A172 (cell line): ENCODE measurements at places on chromosomes 3 and 15.
A peak's percentile ranks its signal among the peaks of the same experiment; 100 is the strongest.

DNA sequence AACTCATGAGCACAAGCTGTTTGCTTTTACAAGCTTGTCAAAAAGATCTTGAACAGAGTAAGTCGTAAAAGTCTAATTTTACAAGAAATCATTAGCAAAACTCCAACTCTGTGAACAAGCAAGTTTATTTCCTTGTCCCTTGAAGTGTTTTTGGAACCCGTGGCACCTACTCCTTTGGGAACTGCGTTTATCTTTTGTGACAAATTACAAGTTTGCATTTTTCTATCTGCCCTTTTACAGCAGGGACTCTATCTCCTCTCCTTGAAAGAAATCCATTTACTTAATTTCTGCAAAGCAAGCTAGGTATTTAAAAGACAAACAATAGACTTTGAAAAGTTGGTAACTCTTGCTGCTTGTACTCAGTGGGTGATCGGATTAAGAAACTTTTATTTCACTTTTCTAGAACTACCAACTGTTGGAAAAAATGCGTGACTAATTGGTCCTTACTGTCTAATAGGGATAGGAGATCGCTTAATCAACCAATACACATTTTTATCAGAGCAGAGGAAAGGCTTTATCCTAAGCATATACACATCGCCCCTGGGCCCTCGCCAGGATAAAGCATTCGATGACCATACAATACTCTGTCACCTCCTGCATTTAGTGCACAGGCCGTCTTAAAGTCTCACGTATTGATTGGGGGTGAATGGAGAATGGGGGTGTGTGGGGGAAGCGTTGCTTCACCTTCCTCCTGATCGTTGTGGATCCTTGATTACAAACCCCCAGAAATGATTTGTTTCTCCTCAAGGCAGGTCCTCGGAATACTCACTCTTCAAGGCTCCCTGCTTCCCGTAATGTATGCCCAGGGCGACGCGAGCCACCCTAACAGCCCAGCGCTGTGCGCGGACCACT is 1.7 kb downstream of the PRTG start:
- DNase-seq: no peak

DNA sequence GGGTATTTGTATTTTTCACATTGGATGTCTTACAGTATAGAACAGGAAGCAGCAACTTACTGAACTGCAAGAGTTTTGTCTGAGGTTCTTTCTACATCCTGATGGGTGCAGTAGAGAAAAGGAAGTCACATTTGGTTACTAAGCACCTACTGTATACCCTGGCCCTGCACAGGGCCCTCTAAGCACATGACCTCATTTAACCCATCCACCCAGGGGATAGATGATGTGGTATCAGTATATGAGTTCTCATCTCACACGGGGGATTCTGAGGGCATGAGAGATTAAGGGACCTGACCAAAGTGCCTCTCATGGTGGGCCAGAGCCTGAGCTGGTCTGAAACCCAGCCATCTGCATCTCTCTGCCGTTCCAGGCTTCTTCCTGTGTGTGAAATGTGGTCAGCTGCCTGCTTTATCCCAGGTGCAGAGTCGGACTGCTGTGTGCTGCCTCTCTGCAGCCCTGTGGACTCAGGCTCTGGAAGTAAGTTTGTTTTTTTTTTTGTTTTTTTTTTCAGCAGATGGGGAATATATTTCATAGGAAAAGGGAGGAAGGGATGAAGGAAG is 17.9 kb downstream of the SLC6A11 start:
- no peak for DNase-seq

GRCh38 chr3:103082501-103082900 is 647.7 kb downstream of the ZPLD1 start:
- no peak for DNase-seq

DNA sequence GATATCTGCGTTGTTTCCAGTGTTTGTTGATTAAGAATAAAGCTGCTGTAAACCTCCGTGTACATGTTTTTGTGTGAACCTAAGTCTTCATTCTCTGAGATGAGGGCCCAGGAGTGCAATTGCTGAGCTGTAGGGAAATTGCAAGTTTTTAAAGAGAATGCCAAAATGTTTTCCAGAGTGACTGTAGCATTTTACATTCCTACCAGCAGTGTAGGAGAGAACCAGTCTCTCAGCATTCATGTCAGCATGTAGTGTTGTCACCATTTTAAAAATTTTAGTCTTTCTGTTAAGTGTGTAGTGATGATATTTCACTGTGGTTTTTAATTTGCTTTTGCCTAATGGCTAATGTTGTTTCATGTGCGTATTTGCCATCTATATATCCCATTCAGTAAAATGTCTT is 3.4 kb upstream of the MGLL start:
- no peak for DNase-seq

DNA sequence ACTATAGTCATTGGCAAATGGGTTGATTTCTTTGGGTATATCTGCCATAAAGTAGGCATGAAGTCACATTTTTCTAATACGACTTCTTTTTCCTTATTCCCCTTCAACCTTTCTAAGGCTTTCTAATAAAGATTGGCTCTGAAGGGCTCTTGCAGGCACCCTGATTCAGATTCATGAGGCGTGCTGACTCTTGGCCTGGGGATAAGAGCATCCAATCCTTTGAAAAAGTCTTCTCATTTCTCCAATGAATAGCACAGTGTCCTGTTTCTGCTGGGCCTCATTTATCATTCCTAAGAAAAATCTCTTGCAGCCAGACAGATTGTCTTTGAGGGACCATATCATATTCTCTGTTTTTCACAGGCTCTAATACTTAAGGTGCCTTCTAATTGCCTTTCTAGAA is 32.3 kb upstream of the BNIP2 start:
- DNase-seq: no peak

DNA sequence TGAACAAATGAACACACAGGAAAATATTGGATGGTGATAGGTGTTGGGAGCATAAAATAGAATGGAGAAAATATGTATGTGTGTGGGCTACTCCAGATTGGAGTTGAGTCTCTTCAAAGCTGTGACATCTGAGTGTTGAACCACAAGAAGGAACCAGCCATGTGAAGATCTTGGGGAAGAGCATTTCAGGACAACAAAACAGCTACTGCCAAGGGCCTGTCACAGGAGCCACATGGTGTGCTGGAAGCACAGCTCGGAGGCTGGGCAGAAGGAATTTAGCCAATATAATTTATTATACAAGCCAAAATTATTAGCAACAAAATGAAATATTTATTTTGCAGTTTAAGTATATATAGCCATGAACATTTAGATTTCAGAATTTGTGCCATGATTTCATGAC is 108.3 kb upstream of the FGF7 start:
- DNase-seq: no peak

GRCh38 chr15:89749951-89750559 is 994 bp downstream of the MESP1 start:
- no peak for DNase-seq

- DNase-seq: no peak
These were observed 799.1 kb upstream of the NECTIN3 start for GRCh38 chr3:110272525-110272924.

- DNase-seq: no peak
These were observed 27.5 kb upstream of the LCTL start for GRCh38 chr15:66593219-66593780.

DNA sequence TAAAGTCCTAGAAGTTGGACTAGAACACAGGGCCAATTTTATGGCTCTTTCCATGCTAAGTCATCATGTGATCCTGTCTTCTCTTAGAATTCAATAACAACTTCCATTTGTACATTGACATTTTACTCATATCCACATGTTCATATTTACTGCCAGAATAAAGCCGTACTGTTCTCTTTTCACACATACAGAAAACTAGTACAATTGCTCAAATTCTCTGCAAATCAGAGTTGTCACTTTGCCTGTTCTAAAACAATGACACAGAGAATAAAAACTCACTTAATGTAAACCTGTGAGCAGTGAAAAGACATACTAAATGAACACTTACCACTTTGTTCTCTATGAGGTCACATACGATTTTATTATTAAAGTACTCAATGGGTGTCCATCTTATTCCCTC is 3.5 kb downstream of the LDHAL6B start:
- DNase-seq: no peak

DNA sequence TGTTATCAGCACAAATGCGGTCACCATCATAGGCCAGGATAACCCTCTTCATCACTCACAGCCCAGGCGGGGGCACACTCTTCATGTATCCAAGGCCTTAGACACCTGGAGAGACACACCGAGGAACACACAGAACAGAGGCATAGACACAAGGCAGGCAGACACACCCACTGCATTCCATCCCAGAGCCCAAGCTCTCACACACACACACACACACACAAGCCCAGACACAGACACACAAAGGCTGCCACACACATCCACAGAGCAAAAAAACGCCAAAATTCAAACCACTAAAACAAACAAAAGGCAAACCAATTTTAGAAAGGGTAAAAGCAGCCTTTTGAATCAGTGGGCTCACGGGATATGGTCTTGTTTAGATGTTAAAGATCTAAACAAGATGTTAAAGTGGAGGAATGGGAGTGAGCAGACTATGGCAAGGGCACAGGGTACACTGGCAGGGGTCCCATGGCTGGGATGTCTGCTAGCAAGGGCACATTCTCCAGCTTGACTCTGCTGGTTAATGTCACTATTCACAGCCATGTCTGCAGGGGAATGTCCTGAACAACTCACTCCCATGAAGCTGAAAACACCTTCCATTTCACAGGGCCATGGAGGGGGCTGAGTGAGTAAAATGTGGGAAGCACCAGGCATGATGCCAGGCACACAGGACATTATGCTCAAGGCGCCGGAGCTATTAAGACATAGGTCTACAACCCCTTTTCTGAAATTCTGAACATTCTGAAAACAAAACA is 14.9 kb upstream of the CRABP1 start:
- DNase-seq: peak; percentile 29
